HFFc6 (cell line): ENCODE measurements at places on chromosomes 7 and 10. TPM values are rescaled to one million over a fixed set of nuclear protein-coding genes. Genes with fewer than 3 reads are reported as not detected.

Gene CCT6A
- 153 to 191 TPM (median 184 TPM) in 3 replicates for total RNA-seq

DNA sequence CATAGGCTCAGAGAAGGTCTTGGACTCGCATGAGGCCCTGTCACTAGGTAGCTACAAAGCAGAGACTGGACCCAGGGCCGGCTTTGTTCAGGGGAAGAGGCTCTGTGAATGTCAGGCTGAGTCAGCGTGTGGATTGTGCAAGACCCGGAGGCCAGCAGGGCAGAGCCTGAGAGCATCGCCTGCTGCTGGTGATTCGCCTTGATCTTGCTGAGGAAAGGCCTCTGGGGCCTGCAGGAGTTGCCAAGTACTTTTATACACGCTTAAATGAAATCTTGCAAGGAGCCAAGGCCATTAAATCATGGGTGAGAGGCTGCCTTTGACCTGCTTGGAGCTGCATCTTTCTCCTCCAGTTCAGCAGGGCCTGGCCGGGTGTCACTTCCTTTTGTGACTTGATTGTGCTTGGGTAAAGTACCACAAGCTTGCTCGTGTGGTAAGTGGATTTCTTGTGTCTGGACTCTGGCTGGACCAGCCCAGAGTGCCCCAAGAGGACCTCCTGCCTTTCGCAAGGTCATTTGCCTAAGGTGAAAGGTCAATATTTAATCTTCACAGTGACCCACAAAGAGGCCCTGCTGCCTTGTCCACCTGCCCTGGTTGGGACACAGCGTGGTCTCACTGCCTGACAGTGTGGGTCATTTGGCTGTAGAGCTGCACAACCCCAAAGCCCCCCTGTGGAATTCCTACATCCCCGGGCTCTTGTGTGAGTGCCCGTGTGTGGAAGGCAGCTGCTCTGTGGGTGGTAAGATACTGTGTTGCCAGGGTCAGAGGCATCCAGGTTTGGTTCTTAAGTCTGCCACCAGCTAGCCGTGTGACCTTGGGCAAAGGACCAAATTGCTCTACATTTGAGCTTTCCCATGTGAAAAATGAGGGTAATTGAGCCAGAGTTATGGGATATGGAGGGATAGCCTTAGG, 38.6 kb upstream of the SH2D4B start:
- no peaks in the 10 kb centered on the region; the same call in 1 of the 2 replicates for H3K27me3 ChIP-seq
- H3K27ac ChIP-seq: peak overlapping the region; percentile 92
- H3K4me1 ChIP-seq: peaks cover 97% of the 10 kb centered on the region
- peak; percentile 97 for DNase-seq
- peaks cover 39% of the 10 kb centered on the region for H3K36me3 ChIP-seq
- peak overlapping the region; percentile 66 for H3K4me3 ChIP-seq

Gene KCNH2
- total RNA-seq: not detected in 3 replicates

GRCh38 chr10:101287997-101288635, 58.9 kb upstream of the LBX1 start:
- H3K36me3 ChIP-seq: no peaks in the 10 kb centered on the region
- no peaks in the 10 kb centered on the region for H3K4me1 ChIP-seq
- no peak overlapping the region for H3K27ac ChIP-seq
- peaks cover 53% of the 10 kb centered on the region for H3K27me3 ChIP-seq

Gene FOXP2
- 0.10 and 0.20 TPM in 2 replicates for total RNA-seq

Gene CXCL12
- 106 to 207 TPM (median 108 TPM) in 3 replicates for total RNA-seq

GRCh38 chr10:52965938-52966401, 193.4 kb upstream of the MBL2 start:
- H3K4me1 ChIP-seq: no peaks in the 10 kb centered on the region
- H3K27me3 ChIP-seq: peaks cover 2% of the 10 kb centered on the region; the same call in 1 of the 2 replicates
- H3K4me3 ChIP-seq: no peak overlapping the region
- H3K36me3 ChIP-seq: no peaks in the 10 kb centered on the region
